H54 (cell line): ENCODE measurements at places on chromosomes 7 and 10.
A peak's percentile ranks its signal among the peaks of the same experiment; 100 is the strongest.

DNA sequence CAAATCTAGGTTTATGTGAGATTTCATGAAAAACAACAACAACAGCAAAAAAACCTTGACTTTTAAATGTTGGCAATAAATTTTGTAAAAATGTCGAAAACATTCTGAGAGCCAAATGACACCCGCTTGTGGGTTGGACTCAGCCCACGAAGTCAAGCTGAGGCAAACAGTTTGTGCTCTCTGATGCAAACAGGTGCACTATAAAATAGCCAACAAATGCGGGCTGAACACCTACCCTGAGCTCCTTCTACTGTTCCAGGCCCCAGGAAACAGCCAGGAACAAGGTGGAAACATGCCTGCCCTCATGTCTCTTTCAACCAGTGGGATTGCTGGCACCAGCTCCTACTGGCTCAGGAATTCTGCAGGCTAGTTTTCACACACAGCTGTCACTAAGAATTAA lies 105.0 kb upstream of the ZNF716 start:
- DNase-seq: no peak

DNA sequence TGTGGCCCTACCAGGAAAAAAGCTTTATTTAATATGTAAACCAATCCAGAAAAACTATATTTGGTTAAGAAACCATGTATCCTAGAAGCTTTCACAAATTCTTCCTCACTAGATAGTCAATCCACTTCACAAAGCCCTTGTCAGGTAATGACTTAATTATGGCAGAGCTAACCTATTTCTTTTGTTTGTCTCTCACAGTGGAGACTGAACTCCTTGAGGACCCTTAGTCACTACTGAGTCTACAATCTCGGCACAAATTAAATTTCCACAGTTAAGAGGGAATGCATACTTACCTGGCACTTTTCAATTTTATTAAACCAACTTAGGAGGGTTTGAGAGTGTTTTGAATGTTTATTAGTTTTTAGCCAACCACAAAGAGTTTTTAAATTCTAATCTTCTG lies 23.0 kb downstream of the WAPL start:
- no peak for DNase-seq

- DNase-seq: no peak
These were observed 13.9 kb downstream of the GPER1 start for GRCh38 chr7:1101563-1102431.

DNA sequence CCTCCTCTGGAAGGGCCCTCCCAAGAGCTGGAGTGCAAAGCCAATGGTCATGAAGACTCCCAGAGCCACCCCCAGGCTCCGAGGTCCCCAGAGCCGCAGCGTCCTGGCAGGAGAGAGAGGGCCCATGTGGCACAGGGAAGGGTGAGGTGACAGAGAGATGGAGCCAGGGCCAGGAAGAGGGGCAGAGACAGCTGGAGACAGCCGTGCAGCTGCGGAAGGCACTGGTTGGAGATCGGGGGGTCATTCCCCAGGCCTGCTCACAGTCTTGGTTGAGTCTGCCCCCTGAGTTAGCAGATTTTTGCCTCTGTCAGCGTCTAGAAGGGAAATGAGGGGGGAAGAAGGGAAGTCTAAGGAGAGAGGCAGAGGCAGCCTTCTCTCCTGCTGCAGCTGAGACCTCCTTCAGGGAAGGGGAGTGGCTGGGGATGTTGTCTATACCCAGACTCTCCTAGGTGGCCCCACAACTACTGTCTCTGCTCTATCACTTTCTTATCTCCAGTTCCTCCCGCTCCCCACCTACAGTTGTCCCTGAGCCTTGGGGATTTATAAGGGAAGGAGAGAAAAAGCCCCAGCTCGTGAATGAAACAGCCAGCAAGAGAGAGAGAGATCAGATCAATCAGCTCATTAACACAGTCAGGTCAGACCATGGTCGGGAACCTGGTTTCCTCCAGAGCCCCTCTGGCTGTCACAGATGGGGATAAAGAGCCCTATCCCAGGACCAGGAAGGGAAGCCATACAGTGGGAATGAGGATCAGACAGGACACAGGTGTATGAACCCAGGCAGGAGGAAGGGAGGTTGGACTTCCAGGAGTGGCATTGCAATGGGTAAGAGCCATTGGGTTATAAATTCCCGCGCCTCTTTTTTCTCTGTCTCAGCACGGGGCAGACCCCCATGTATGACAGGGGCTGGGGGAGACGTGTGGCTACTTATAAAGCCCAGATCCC lies 1.2 kb downstream of the GAL3ST4 start:
- no peak for DNase-seq

- no peak for DNase-seq
These were observed 1.4 kb downstream of the CPA1 start for GRCh38 chr7:130381468-130382312.

GRCh38 chr7:5430612-5430947 lies 6.9 kb upstream of the TNRC18 start:
- DNase-seq: no peak

DNA sequence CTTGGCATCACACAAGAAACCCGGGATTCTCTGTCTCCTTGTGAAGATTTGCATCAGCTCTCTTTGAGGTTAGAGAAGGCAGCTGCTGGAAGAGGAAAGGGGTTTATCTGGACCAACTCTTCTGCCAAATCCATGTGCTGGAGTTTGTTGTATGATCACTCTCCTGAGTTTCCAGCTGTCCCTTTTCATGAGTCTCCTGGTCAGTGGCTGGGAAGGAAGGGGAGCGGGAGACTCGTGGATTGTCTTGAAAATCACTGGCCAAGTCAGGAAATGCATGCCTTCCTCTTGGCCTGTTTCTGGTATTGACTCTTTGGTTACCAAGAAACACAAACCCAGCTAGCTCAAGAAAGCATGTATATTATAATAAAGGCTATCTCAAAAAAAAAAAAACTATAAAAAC lies 38.8 kb downstream of the TACR2 start:
- no peak for DNase-seq

- DNase-seq: no peak
These were observed 6.8 kb upstream of the AGR2 start for GRCh38 chr7:16811551-16811950.

DNA sequence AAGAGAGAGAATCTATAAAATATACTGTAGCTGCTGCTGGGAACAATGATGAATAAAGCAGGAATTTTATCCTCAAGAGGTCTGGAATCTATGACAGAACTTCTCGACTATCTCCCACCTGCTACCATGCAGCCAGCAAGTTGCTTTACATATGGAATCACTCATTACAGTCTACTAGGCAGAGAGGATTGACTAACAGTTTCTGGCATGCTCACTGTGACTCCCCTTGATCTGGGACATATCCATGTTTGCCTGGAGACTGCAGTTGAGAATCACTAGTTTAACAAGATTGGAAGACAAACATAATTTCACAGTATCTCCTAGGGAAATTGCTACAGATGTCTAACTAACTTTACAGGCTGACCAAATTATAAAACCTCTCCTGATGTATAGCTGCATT lies 13.3 kb downstream of the GPR37 start:
- DNase-seq: no peak

GRCh38 chr10:100014071-100014762 lies 4.5 kb upstream of the DNMBP start:
- no peak for DNase-seq

DNA sequence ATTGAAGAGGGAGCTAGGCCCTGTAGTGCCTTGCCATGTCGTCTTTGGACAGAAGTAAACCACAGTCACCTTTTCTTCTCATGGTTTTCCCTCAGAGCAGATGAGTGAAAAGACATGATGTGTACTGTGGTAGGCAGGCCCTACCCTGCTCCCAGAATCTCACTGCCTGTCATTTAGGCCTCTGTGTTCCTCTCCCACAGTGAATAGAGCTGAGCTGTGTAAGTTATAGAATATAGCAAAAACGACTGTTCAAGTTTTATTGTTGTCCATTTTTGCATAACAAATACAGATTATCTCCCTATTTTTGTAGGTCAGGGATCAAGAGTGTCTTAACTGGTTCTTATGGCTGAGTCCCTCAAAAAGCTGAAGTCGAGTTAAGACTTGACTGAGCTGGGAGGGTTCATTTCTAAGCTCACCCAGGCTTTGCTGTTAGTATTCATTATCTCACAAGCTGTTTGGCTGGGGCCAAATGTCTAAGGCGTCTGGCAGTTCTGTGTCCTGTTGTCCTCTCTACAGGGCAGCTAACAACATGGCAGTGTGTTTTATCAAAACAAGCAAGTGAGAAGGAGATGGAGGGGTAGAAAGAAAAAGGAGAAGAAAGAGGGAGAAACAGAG lies 780.9 kb upstream of the POM121L12 start:
- DNase-seq: no peak

GRCh38 chr7:138853448-138853847 lies 55.5 kb upstream of the ATP6V0A4 start:
- no peak for DNase-seq

GRCh38 chr7:116101704-116102103 lies 71.1 kb upstream of the TFEC start:
- no peak for DNase-seq

GRCh38 chr7:12638851-12639456 lies 48.5 kb upstream of the ARL4A start:
- no peak for DNase-seq

- no peak for DNase-seq
These were observed 459.3 kb downstream of the CNTNAP2 start for GRCh38 chr7:146575903-146576302.

GRCh38 chr7:52925332-52925731 lies 110.1 kb upstream of the POM121L12 start:
- DNase-seq: peak; percentile 44
